ENCODE measurements at places on chromosomes 11 and 22.

- DNase-seq = no peak
Observed at GRCh38 chr22:42299586-42300258, 29.3 kb upstream of the TCF20 start.

DNA sequence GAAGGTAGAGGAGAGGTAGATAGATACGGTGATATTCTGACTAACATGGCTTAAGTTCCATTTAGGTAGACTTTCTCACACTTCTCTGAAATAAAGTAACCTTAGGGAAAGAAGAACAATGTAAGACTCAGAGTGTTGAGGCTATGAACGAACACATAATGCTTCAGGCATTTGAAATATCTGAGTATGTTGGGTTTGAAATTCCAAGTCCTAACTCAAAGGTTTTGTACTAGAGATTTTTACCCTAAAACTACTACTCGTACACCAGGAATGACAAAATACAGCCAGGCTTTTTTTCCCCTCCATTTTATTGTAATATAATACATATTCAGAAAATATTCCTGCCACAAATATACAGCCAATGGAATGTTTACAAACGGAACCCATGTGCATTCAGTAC is 592.6 kb downstream of the ETS1 start:
- no peak for DNase-seq

GRCh38 chr11:43933608-43934551 is 8.6 kb upstream of the C11orf96 start:
- no peak for DNase-seq

DNA sequence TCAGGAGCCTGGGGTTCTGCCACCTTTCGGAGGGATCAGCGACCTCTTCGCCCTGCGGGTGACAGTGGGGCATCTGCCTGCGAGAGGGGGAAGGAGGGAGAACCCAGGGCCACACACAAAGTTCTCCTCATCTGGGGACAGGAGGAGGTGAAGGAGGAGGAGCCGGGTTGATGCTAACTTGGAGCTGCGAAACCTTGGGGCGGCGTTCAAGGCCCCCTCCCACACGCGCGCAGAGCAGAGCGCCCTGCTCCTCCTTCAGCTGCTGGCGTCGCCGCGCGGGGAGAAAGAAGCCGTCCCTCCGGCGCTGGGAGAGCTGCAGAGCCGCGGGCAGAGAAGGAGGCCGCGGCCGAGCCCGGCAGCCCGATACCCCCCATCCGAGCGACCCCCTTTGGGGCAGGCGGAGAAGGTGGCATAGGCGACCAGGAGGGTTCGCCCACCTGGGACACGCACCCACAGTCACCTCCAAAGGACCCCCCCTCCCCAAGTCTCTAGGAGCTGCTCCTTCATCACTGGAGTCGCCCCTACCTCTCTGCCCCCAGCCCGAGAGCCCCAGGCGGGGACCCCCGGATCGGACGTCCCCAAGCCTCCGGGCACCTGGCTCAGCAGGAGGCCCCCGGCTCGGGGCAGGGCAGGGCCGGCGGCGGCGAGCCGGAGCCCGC is at the start of gene RASD2:
TSS of gene RASD2 (plus strand) at position 237 of the 659 bp plus-strand sequence. CDS start 5,979 bp downstream, outside the sequence.
- no peak for DNase-seq

DNA sequence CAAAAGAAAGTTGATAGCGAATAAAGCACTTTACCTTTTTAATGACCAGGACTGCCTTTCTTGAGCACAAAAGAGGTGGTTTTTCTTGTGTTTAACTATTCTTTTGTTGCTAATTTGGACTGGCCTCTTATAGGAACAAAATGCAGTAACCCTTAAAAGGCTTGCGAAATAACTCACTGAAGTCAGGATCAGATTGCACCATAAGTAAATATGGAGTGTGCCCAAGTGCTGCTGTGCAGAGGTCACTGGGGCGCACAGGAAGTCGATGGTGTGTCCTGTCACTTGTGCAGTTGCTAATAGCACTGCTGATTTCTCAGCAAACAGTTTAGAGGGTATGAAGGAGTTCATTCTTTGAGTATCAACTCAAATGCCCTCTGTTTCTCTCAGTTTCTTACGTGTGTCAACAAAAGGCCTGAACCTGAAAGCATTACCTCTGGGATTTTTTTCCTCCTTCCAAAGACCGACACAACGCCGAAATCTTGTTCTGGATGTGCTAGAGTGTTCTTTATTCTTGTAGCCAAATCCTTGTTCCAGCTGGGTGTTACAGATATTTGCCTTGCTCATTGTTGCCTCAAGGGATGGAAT is 71.3 kb downstream of the ATXN10 start:
- DNase-seq = peak; percentile 28

DNA sequence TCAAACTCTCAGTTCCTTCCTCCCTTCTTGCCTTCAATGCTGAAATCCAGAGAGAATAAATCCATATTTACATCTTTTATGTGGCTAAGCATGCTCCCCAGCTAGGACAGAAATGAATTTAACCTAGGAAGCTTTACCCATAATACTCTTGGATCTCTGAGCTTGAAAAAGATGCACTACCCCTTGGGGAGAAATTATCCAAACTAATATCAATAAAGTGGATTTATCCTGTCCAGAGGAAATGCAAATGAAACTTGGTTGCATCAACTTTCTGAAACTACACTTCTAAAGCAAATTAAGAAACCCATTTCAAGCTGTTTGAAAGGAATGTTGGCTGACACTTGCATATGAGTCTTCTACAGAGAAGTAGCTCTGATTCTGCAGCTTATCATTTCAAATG is 347.9 kb downstream of the TTC28 start:
- DNase-seq = no peak

GRCh38 chr22:50525858-50526107 is 385 bp upstream of the SCO2 start:
- DNase-seq = no peak

GRCh38 chr11:120170741-120171261 is 32.9 kb upstream of the TRIM29 start:
- DNase-seq = no peak

GRCh38 chr11:121533601-121534000 is 80.8 kb upstream of the SORL1-AS1 start:
- no peak for DNase-seq

- no peak for DNase-seq
Observed at GRCh38 chr11:8066036-8066910, 14.7 kb upstream of the TUB start.

DNA sequence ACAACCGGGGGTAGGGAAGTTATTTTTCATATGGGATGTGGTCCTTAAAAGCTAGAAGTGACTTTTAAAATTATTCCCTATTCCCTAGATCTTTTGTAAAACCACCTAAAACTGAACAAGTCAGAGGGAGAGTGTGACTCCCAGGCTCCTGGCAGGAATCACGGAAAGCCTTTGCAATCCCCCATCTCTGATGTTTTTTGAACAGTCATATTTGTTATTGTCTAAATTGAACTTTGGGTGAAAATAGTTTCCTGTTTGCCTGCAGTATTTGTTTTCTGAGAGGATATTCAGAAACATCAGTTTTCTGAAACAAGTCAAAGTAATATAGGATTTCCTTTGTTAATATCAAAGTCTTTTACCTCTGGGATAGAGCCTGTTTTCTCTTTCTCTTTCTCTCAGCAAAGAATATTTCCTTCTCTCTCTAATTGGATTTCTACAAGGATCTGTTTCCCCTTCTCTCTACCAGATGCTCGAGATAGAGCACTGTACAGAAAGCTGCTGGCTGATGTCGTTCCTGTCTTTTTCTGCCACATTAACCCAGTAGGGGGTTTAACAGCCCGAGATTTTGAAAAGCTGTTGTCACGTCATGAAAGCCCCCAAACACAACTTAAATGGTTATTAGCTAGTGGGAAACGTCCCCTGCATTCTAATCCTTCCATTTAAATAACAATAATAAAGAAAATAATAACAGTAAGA is 132.2 kb upstream of the PITPNB start:
- DNase-seq = no peak

DNA sequence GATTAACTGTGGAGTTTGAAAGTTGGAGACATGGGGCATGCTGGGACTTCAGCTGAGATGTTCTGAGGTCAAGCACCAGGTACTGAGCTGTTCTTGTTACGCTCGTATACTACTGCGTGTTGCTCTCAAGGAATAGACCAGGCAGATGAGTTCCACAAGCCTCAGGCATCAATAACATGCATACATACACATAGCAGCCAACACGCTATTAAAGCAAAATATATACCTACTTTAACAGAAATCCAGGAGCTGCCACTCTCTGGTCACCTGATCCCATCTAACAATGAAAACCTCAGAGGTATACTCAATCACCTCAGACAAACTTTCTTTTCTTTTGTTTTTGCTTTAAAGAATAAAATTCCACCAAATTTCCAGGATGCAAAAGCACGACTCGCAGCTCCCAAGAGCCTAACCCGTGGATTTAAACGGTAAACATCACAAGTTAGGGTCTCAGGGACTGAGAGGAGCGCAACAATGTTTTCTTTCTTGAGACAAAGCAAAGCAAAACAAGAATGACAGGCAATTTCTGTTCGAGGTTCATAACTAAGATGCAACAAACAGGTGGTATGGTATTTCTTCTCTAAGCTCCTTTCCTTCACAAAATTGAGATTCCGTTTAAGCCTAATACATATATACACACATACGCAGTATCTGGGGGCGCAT is 16.5 kb downstream of the BLID start:
- no peak for DNase-seq

- DNase-seq = no peak
Observed at GRCh38 chr11:2379466-2380174, 2.5 kb downstream of the CD81 start.

DNA sequence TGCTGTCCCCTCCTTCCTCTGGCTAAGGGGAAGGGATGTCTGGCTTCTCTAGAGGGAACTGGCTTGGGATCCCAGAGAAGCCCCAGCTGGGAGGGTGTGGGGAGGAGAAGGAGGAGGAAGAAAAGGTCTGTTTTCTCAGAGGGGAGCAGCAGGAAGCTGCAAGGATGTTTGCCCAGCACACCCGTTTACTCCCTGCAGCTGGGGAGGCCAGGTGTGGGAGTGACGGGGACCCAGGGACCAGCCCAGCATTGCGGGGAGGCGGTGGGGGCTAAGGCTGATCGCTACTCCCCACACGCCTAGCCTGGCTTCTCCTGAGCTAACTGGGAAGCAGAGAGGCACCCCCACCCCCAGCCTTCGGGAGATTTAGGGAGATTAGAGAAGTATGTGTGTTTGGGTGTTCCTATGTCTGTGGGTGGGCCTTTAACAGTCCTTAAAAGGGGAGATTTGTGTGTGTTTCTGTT is 3.9 kb downstream of the CREB3L1 start:
- DNase-seq = no peak

GRCh38 chr11:125287491-125288210 is 123.1 kb downstream of the PKNOX2 start:
- DNase-seq = no peak

DNA sequence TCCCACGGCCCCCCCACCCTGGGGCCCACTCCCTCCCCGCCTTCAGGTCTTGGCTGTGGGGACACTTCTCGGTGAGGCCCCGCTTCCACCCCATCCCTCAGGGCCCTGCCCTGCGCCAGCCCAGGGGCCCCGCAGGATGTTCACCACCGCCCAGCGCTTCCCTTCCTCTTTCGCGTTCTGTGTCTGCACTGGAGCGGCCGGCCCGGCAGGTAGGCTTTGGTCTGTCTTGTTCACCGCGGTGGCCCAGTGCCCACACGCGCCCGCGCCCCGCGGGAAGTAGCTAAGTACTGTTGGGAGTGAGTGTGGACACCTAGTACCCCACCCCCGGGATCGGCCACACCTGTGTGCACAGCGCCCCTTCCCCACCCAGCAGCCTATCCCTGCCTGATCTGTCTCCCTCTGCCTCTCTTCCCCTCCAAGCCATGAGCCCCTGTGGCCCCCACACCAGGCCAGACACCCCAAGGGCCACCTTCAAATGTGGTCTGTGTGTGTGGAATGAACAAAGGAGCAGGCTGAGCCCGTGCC is 85.4 kb downstream of the WNT7B start:
- no peak for DNase-seq

DNA sequence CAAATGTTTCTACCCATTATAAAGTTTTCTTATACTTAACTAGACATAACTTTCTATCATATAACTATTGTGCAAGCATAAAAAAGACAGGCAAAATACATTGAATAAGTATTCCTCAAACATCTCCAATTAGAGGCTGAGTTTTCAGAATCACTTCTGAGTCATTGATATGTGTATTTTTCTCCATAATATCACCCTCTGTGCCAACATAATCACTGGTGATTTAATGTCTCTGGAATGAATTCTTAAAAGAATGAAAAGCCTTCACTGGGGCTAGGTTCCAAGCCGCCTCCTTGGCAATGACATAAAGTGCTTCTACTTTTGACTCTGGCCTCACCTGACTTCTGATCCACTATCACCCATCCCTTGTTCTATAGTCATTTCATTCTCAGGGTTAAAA is 197.0 kb upstream of the E2F8 start:
- no peak for DNase-seq

DNA sequence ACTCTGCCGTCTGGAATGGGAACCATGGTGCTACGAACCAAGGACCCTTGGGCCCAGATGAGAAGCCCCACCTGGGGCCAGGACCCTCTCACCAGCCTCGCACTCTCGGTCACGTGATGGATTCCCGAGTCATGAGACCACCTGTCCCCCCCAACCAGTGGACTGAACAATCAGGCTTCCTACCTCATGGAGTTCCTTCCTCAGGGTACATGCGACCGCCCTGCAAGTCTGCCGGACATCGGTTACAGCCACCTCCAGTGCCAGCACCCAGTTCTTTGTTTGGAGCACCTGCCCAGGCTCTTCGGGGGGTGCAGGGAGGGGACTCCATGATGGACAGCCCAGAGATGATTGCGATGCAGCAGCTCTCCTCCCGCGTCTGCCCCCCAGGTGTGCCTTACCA is 20.8 kb upstream of the SLC25A18 start:
- DNase-seq = no peak

GRCh38 chr11:2394818-2395105 is 5.8 kb upstream of the TSSC4 start:
- DNase-seq = no peak

- DNase-seq = no peak
Observed at GRCh38 chr11:115990004-115990447, 485.8 kb upstream of the CADM1 start.

DNA sequence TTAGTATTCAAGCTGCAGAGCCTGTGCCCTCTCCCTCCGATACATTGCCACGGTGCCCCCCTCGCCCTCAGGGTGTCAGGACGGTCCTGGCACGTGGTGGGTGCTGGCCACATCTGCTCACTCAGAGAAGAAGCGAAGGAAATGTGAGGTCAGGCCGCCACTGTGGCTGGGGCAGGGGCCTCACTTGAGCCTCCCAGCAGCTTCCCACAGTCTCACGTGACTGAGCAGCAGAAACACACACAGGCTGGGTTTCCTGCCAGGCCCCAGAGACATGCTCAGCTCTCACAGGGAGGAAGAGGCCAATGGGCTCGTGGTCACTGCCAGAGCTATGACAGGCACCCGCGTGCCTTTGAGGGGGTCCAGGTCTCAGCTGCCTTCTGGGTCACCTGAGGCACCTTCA is 37.9 kb upstream of the PRR5 start:
- DNase-seq = no peak

Data from AG09319 (cell line).